ENCODE measurements at places on chromosomes 11 and 22.

DNA sequence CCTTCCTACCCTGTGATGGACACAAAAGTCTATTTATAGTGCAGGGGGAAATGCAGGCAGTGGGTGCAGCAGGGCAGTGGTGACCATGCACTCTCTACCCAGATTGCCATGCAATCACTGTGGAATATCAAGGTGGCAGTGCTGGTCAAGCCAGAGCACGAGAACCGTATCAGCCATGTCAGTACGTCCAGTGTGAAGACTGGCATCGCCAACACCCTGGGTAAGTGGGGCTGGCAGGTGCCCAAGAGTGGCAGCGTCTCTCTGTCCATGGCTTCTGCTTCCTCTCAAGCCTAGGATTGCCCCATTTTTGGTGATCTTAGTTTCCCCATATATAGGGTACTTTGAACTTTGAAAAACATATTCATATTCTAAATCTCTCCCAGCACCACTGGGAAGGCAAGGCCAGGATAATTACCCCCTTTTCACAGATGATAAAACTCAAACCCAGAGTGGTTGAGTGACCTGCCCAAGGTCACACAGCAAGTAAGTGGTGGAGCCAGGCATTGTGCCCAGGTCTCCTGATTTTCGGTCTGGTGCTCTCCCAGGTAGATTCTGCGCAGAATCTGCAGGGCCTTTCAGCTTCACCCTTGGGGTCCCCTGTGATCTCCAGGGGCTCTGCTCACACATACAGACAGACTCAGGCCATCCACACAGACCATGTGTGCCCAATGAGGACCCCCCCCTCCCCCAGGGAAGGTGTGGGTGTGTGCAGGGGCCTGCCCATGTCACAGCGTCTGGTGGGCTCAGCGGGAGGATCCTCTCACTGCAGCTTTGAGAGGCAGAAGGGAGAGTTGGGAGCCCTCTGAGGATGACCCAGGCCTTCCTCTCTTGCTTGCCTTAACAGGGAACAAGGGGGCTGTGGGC lies 7.1 kb downstream of the INPPL1 start:
- DNase-seq = no peak

GRCh38 chr22:21020802-21021429 lies 6.0 kb downstream of the P2RX6 start:
- DNase-seq = no peak

- no peak for DNase-seq
These were observed 72.1 kb upstream of the SLC25A18 start for GRCh38 chr22:17491090-17491640.

DNA sequence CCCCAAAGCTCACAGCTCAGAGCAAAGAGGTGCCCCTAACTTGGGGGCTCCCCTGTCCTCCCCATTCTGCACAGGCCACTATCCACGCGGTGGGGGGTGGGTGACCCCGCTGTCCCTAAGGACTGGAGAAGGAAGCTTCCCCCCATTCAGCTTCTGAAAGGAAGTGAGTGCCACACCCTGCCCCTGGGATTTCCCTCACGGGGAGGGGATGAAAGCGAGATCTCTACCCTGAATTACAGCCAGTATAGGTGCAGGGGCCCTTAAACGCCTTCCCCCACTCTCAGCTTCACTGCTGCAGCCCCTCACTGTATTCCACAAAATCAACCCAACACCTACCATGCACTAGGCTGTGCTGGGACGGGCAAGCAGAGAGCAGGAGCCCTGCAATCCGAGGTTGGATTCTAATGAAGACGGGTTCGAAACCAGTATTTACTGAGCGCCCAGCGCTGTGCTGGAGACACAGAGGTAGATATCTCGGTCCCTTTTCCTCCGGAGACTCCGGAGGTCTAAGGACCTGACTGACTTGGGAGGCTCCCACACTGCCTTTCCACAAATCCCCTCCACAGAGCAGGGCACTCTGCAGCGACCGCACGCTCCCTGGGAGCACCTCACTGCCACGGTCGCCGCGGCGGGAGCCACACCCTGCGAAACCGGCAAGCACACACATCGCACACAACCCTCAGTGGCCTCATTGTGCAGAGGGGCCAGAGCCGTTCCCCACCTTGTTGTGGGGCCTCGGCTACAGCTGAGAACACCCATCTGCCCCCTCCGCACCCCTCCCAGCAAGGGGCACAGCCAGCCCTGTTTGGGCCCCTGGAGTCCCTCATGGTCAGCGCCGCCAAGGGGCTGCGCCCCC lies 1.8 kb downstream of the AHNAK start:
- no peak for DNase-seq

GRCh38 chr11:14232652-14233051 lies 126.3 kb downstream of the RRAS2 start:
- DNase-seq = no peak

DNA sequence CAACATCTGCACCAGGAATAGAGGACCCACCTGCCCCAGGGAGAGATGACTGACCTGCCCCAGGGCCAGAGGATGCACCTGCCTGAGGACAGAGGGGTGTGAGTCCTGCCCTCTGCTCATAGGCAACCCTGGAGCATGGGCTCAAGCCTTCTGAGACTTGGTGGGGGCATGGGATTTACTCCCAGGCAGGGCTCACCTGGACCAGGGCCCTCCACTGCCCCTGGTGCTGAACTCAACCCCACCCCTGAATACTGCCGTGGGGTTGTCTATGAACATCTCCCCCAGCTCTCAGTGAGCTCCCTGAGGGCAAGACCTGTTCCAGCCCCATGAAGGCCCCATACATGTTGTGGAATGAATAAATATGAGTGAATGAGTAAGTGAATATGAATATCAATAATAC lies 33.8 kb upstream of the MUC5AC start:
- DNase-seq = no peak

DNA sequence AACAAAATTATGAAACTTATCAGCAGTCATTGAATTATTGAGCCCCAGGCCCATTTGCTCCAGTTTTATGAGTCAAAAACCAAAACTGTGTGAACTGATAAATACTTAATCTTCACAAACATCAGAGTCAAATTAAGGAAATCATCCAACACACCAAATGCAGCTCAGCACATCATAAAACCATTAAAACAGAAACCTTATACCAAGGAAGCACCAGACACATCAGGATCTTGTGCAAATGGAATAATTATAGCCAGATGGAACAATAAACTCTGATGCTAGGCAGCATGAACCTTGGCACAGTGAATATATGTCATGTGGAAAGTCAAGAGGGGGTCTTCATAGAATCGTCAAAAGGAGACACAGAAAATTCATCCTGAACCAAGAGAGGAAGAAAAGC lies 410.7 kb upstream of the API5 start:
- no peak for DNase-seq

- DNase-seq = no peak
These were observed 270.8 kb downstream of the SBF2 start for GRCh38 chr11:10023212-10023611.

DNA sequence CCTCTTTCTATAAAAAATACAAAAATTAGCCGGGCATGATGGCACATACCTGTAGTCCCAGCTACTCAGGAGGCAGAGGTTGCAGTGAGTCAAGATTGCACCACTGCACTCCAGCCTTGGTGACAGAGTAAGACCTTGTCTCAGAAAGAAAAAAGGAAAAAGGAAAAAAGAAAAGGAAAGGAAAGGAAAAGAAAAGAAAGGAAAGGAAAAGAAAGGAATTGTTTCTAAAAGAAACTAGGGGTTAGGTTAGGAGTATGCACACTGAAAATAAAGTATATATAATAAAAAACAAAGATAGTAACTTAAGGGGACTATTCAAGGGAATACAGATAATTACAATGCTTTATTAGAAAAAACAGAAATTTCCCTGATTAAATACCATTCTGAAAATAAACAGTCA lies 50.9 kb downstream of the TTC28 start:
- DNase-seq = no peak

- DNase-seq = no peak
These were observed 89.5 kb downstream of the KCNQ1 start for GRCh38 chr11:2534134-2534956.

GRCh38 chr22:18997306-18997924 lies 61.3 kb upstream of the PRODH start:
- DNase-seq = no peak

- DNase-seq = no peak
These were observed 42.6 kb downstream of the APLP2 start for GRCh38 chr11:130112071-130112830.

- DNase-seq = no peak
These were observed 340.0 kb downstream of the METTL15 start for GRCh38 chr11:28448186-28448585.

DNA sequence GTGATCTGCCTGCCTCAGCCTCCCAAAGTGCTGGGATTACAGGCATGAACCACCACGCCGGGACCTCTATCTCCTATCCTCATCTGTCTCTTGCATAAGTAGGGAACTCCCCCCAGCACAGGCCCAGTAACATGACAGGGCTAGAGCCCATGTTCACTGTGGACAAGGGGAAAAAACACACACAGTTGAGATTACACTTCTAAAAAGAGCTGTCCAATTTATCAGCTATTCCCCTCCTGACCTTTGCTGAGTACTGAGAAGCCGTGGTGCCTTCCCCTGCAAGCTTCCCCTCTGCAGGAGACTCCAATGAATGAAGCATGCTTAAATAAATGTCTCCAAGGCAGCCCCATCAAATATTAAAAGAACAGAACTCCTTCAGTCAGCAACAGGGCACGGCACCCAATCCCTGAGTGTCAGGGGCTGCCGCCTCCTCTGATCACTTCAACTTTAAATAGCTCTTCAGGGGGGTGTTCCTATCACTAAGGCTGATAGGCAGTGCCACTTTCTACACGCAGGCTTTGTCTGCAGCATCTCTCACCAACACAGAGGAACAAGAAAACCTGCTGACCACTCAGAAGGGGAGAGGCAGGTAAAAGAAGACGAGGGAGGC lies 385.5 kb downstream of the OPCML start:
- DNase-seq = no peak

GRCh38 chr11:9077164-9077563 lies 14.2 kb downstream of the SCUBE2 start:
- no peak for DNase-seq

- no peak for DNase-seq
These were observed 311.0 kb downstream of the BUD13 start for GRCh38 chr11:116461789-116462188.

DNA sequence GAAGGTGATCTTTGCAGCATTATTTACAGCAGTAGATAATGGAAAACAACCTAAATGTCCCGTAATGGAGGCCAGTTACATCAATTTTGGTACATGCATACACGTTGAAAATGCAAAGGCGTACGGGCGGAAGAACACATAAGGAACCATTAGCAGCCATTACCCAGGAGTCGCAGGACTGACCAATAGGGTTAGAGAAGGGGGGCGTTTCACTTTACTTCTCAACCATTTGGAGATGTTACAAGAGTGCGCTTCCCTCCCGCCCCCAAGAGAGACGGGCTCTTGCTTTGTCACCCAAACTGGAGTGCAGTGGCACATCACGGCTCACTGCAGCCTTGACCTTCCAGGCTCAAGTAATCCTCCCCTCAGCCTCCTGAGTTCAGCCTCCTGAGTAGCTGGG lies 52.8 kb upstream of the SLC35C1 start:
- DNase-seq = no peak

All from amygdala (tissue), 56 donors.